ENCODE measurements at places on chromosomes 12 and 14. TPM values are rescaled to one million over a fixed set of nuclear protein-coding genes. Genes with fewer than 3 reads are reported as not detected.

PRIMA1 gene
- 5.7 TPM for total RNA-seq

SDR9C7 gene
- 0.20 TPM for total RNA-seq

SYNE3 gene
- 12.2 TPM for total RNA-seq

CLEC4D gene
- 0.06 TPM for total RNA-seq

AVPR1A gene
- 10.0 TPM for total RNA-seq

KRT82 gene
- not detected for total RNA-seq

- DNase-seq, result no peak
Measured at GRCh38 chr14:25988536-25988935, 609.3 kb downstream of the NOVA1 start.

DNA sequence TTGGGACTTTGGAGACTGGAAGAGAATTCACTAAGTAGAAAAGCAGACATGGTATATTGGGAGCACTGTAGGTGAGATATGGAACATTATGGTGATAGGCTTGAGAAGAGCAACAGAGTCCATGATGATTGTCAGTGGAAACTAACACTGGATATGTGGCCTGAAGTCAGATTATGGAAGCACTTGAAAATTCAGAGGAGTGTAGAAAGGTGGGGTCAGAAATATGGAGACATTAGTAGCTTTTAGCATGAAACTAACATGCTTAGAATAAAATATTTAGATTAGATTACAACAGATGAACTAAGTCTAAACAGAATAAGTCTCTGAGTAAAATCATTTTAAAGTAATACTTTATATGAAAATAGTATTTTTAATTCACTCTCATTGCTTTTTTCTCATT is 499.1 kb downstream of the TMEM117 start:
- DNase-seq, result no peak

GRCh38 chr12:69685810-69686209 is 13.3 kb downstream of the BEST3 start:
- DNase-seq, result no peak

- DNase-seq, result no peak
Measured at GRCh38 chr14:39138440-39138839, 24.3 kb downstream of the GEMIN2 start.
